ENCODE measurements at places on chromosomes 7 and 10. TPM values are rescaled to one million over a fixed set of nuclear protein-coding genes. Genes with fewer than 3 reads are reported as not detected.

The CPA2 gene
- 0.40 TPM for total RNA-seq

DNA sequence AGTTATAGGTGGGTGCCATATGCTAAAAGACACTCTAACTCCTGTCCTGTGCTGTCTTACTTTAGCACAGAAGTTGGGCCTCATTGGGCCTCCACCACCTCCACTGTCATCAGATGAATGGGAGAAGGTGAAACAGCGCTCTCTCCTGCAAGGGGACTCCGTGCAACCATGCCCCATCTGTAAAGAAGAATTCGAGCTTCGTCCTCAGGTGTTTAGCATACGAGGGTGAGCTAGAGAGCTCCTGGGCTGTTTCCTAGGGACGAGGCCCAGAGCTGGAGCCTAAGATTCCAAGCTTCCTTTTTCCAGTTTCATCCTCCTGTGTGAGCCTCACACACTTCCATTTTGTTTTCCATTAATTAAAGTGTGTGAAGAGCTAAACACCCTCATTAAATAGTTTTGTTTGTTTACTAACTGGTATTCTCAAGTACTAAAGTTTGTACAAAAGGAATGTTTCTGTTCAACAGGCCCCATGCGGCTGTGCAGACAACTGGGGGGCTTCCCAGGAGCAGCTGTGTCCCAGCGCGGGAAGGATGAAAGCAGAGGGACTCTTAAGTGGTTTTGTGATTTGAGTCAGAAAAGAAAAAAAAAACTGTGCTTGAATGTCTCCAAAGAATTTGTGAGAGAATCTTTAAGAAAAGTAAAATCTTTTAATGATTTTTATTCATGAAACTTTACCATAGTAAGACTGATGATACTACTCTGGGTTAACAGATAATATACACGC, 14.1 kb downstream of the RNF32 start:
- no peaks in the 10 kb centered on the region for H3K36me3 ChIP-seq
- no peaks in the 10 kb centered on the region for H3K4me1 ChIP-seq
- DNase-seq: no peak
- H3K27me3 ChIP-seq: no peaks in the 10 kb centered on the region

The MET gene
- 7.3 TPM for total RNA-seq

GRCh38 chr7:43456200-43456599, 126.7 kb upstream of the STK17A start:
- no peak overlapping the region for H3K27ac ChIP-seq
- H3K36me3 ChIP-seq: no peaks in the 10 kb centered on the region
- DNase-seq: no peak
- peaks cover 7% of the 10 kb centered on the region for H3K4me1 ChIP-seq
- H3K27me3 ChIP-seq: no peaks in the 10 kb centered on the region

DNA sequence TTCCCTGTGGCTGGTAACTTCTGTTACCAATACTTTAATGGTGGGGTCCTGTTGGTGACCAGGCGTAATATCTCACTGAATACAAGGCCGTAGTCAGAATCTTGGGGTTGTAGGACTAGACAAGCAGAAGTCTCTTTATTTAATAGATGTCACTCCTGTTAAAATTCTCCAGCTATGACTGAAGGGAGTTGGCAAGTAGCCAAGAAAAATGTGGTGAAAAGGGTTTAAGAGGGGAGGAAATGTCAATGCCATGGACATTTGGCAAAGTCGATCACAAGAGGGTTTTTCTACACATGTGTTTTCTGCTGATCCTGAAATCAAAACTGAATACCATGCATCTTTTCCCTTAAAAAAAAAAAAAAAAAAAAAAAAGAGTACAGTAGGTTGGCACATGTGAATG, 533.5 kb downstream of the AUTS2 start:
- DNase-seq: no peak
- H3K27me3 ChIP-seq: no peaks in the 10 kb centered on the region
- H3K36me3 ChIP-seq: no peaks in the 10 kb centered on the region
- no peak overlapping the region for H3K4me3 ChIP-seq
- peaks cover 3% of the 10 kb centered on the region for H3K4me1 ChIP-seq

DNA sequence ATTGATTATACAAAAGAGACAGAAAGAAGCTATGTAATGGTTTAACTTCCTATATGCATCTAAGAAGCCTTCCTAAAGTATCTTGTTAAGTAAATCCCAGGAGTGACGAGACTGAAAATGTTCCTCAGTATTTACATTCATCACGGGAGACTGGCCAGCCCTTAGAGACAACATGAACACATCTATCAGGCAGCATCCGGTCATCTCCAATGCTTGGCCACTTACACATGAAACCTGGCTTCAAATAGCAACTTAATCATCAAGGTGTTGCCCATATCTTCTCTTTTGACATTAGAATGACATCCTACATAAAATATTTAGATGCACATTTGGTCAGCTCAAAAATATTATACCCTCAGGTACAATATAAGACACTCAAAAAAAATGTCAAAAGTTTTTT, 33.8 kb downstream of the ERCC6 start:
- H3K27me3 ChIP-seq: no peaks in the 10 kb centered on the region
- H3K36me3 ChIP-seq: no peaks in the 10 kb centered on the region
- H3K4me3 ChIP-seq: no peak overlapping the region
- no peak overlapping the region for H3K27ac ChIP-seq

- H3K27ac ChIP-seq: no peak overlapping the region
- DNase-seq: no peak
- H3K36me3 ChIP-seq: peaks cover 22% of the 10 kb centered on the region
- no peaks in the 10 kb centered on the region for H3K27me3 ChIP-seq
- H3K4me3 ChIP-seq: peak overlapping the region; percentile 94
- peaks cover 2% of the 10 kb centered on the region for H3K4me1 ChIP-seq
Measured at GRCh38 chr7:135976312-135977006, 700 bp downstream of the MTPN start.

DNA sequence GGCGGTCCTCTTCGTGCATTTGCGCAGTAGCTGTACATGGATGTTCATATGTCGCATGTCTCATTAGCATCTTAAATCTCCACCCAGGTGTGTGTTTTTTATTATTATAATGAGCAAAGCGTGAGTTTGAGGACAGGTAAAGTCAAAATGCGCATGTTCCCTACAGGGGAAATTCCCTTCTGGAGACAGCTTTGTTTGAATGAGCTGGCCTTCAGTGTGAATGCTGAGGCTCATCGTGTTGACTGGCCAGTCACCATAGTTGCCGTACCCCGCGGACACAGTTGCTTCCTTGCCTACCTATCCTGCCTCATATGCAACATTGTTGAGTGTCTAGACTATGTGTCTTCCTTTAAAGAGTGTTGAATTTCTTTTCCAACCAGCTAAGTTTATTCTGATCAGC, 13.6 kb downstream of the LYZL1 start:
- H3K4me1 ChIP-seq: no peaks in the 10 kb centered on the region
- H3K36me3 ChIP-seq: no peaks in the 10 kb centered on the region
- H3K4me3 ChIP-seq: no peak overlapping the region
- H3K27ac ChIP-seq: no peak overlapping the region

The PTPRE gene
- total RNA-seq: 1.9 TPM

DNA sequence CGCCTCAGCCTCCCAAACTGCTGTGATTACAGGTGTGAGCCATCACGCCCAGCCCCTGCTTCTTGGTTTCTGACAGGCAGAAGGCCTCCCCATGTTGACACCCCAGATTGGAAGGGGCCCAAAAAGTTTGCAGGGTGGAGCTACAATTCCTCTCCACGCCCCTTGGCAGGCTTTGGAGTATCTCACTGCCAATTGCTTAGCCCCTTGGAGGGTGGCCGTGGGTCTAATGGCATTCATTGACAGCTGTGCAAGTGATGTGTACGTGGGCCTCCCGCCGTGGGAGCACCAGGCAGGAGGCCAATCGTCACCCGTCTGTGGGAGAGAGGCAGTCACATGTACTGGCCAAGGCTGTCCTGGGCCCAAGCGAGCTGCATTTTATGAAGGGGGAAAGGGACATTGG, 73.7 kb upstream of the PPIF start:
- peak overlapping the region; percentile 86 for H3K27ac ChIP-seq
- peaks cover 34% of the 10 kb centered on the region for H3K36me3 ChIP-seq
- H3K27me3 ChIP-seq: no peaks in the 10 kb centered on the region
- no peak for DNase-seq

DNA sequence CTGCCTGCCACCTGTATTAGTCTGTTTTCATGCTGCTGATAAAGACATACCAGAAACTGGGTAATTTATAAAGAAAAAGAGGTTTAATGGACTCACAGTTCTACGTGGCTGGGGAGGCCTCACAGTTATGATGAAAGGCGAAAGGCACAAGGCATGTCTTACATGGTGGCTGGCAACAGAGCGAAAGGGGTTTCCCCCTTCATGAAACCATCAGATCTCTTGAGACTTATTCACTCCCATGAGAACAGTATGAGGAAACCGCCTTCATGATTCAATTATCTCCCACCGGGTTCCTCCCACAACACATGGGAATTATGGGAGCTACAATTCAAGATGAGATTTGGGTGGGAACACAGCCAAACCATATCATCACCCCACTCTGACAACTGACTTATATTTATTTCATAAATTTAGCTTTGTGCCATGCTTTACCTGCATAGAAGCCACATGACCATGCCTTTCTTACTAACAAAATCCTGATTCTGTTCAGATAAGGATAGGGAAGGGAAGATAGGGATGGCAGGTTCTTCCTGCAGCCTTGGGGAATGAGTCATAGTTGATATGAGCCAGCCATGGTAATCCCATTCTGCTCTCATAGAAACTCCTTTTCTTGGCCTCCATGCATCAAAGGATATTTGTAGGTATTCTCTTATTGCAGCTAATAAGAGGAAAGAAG, 191.3 kb upstream of the AGK start:
- no peak overlapping the region for H3K27ac ChIP-seq
- H3K4me1 ChIP-seq: peaks cover 22% of the 10 kb centered on the region
- H3K36me3 ChIP-seq: no peaks in the 10 kb centered on the region
- DNase-seq: no peak
- peaks cover 6% of the 10 kb centered on the region for H3K27me3 ChIP-seq
- H3K4me3 ChIP-seq: peak overlapping the region; percentile 26

The CYP3A7 gene
- total RNA-seq: not detected

DNA sequence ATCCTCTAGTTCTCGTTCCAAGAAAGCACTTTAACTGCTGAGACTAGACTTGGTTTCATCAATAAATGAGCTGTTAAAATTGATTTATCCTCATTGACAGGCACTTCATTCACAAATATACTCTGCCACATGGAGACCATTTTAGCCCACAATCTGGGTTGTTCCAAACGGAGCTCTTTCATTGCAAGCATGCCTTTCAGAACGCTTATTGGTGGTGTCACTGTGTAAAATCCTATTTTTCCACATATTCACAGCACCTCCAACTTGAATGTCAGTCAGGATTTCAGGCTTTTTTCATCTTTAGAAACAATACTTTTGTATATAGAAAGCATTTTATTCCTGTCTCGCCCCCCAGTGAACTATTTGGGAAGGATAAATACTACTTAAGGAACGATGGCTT, 424.7 kb upstream of the NRP1 start:
- H3K27ac ChIP-seq: no peak overlapping the region
- no peak overlapping the region for H3K4me3 ChIP-seq
- H3K4me1 ChIP-seq: no peaks in the 10 kb centered on the region
- H3K36me3 ChIP-seq: no peaks in the 10 kb centered on the region
- H3K27me3 ChIP-seq: no peaks in the 10 kb centered on the region

The SRRM3 gene
- 5.0 TPM for total RNA-seq

The LIPJ gene
- not detected for total RNA-seq

- no peak overlapping the region for H3K27ac ChIP-seq
- H3K4me3 ChIP-seq: no peak overlapping the region
- H3K4me1 ChIP-seq: no peaks in the 10 kb centered on the region
- peaks cover 7% of the 10 kb centered on the region for H3K36me3 ChIP-seq
Measured at GRCh38 chr7:107327986-107328569, 141.8 kb upstream of the GPR22 start.

- H3K4me1 ChIP-seq: no peaks in the 10 kb centered on the region
- DNase-seq: no peak
- H3K27ac ChIP-seq: no peak overlapping the region
- no peaks in the 10 kb centered on the region for H3K36me3 ChIP-seq
- peaks cover 4% of the 10 kb centered on the region for H3K27me3 ChIP-seq
Measured at GRCh38 chr10:43257347-43258210, 9.3 kb downstream of the RASGEF1A start.

- no peak overlapping the region for H3K4me3 ChIP-seq
- H3K27me3 ChIP-seq: no peaks in the 10 kb centered on the region
- peaks cover 29% of the 10 kb centered on the region for H3K4me1 ChIP-seq
- H3K36me3 ChIP-seq: peaks cover 21% of the 10 kb centered on the region
Measured at GRCh38 chr10:113131613-113132261, 181.7 kb downstream of the TCF7L2 start.

GRCh38 chr7:39341083-39341482, 225.1 kb upstream of the YAE1 start:
- no peaks in the 10 kb centered on the region for H3K4me1 ChIP-seq
- no peak overlapping the region for H3K27ac ChIP-seq
- no peak for DNase-seq

The ZNF680 gene
- 21.3 TPM for total RNA-seq

DNA sequence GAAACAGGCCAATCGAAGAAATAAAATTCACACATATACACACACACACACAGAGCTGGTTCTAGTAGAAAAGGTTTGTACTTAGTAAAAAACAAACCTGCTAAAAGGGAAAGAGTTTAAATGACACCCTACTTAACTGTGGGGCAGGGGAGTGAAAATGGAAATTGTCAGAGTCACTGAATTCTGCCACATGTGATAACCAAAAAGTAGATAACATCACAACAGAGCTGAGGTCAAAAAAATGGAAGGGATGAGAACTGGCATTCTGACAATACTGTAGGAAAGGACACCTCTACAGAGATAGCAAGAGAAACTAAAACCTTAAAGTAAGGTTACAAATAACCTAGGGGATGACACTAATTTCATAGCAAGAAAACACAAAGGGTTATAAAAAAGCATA, 74.6 kb downstream of the CACUL1 start:
- peaks cover 47% of the 10 kb centered on the region for H3K36me3 ChIP-seq
- DNase-seq: no peak
- no peak overlapping the region for H3K27ac ChIP-seq
- H3K27me3 ChIP-seq: no peaks in the 10 kb centered on the region
- H3K4me1 ChIP-seq: no peaks in the 10 kb centered on the region
- no peak overlapping the region for H3K4me3 ChIP-seq

GRCh38 chr10:91883549-91884444, 25.5 kb downstream of the FGFBP3 start:
- H3K4me1 ChIP-seq: peaks cover 13% of the 10 kb centered on the region
- DNase-seq: peak; percentile 86
- peak overlapping the region; percentile 92 for H3K27ac ChIP-seq
- no peaks in the 10 kb centered on the region for H3K27me3 ChIP-seq
- H3K4me3 ChIP-seq: no peak overlapping the region

- H3K27ac ChIP-seq: no peak overlapping the region
- no peaks in the 10 kb centered on the region for H3K27me3 ChIP-seq
- no peak overlapping the region for H3K4me3 ChIP-seq
- no peak for DNase-seq
Measured at GRCh38 chr10:79316671-79317431, 30.4 kb upstream of the PPIF start.

- no peak for DNase-seq
- no peak overlapping the region for H3K4me3 ChIP-seq
- H3K27me3 ChIP-seq: no peaks in the 10 kb centered on the region
- H3K27ac ChIP-seq: no peak overlapping the region
- peaks cover 38% of the 10 kb centered on the region for H3K36me3 ChIP-seq
Measured at GRCh38 chr7:37411444-37412034, 37.1 kb downstream of the ELMO1 start.

The ANKRD1 gene
- 41.0 TPM for total RNA-seq

- DNase-seq: no peak
- H3K4me3 ChIP-seq: no peak overlapping the region
- H3K27ac ChIP-seq: no peak overlapping the region
- no peaks in the 10 kb centered on the region for H3K36me3 ChIP-seq
- peaks cover 11% of the 10 kb centered on the region for H3K27me3 ChIP-seq
- H3K4me1 ChIP-seq: peaks cover 15% of the 10 kb centered on the region
Measured at GRCh38 chr7:45638916-45639315, 64.7 kb downstream of the ADCY1 start.

Measured in endodermal cell (in vitro differentiated cells).